ENCODE measurements at places on chromosomes 11 and 22. TPM values are rescaled to one million over a fixed set of nuclear protein-coding genes. Genes with fewer than 3 reads are reported as not detected.

Gene TUB
- 4.6 TPM for total RNA-seq

Gene SCGB1D2
- total RNA-seq, result not detected

Gene SHISAL1
- 0.86 TPM for total RNA-seq

Gene TUBA8
- not detected for total RNA-seq

Gene CALCA
- not detected for total RNA-seq

Gene MTMR2
- total RNA-seq, result 40.8 TPM

Gene LARGE2
- not detected for total RNA-seq

Gene ACR
- not detected for total RNA-seq

Gene OR2D2
- total RNA-seq, result not detected

Gene FXYD2
- not detected for total RNA-seq

Gene HBG2
- total RNA-seq, result not detected

Gene NUP160
- 17.4 TPM for total RNA-seq

Gene MIAT
- total RNA-seq, result 0.86 TPM
